LHCN-M2 (cell line): ENCODE measurements at places on chromosomes 16 and 17.

DNA sequence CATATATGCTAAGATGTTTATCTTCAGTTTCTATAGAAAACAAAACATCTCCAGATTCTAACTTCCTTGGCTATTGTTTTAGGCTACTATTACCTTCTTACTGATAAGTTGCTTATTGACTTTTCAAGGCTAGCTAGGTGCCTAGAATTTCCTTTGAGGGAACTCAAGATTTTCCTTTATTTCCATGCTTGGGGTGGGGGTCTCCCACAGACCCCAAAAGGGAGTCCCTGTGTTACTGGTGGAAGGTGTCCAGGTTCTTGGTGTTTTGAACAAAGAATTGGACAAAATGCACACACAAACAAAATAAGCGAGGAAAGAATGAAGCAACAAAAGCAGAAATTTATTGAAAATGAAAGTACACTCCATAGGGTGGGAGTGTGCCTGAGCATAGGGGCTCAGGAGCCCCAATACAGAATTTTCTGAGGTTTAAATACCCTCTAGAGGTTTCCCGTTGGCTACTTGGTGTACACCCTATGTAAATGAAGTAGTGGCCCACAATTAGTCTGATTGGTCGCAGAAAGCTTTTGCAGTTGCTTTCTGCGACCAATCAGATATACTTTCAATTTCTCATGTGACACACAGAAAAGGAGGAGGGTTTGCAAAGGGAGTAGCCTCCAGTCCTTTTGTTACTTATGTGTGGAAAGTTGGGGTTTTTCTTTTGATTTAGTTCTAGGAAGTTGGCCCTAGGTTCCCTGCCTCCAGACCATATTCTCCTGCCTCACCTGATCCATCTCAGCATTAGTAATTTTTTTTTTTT, 67.5 kb downstream of the MARF1 start:
- no peak for DNase-seq

GRCh38 chr17:69945698-69946185, 129.3 kb upstream of the KCNJ16 start:
- DNase-seq: no peak

- DNase-seq: no peak
These were observed 72.7 kb downstream of the CYLD start for GRCh38 chr16:50814541-50814940.

DNA sequence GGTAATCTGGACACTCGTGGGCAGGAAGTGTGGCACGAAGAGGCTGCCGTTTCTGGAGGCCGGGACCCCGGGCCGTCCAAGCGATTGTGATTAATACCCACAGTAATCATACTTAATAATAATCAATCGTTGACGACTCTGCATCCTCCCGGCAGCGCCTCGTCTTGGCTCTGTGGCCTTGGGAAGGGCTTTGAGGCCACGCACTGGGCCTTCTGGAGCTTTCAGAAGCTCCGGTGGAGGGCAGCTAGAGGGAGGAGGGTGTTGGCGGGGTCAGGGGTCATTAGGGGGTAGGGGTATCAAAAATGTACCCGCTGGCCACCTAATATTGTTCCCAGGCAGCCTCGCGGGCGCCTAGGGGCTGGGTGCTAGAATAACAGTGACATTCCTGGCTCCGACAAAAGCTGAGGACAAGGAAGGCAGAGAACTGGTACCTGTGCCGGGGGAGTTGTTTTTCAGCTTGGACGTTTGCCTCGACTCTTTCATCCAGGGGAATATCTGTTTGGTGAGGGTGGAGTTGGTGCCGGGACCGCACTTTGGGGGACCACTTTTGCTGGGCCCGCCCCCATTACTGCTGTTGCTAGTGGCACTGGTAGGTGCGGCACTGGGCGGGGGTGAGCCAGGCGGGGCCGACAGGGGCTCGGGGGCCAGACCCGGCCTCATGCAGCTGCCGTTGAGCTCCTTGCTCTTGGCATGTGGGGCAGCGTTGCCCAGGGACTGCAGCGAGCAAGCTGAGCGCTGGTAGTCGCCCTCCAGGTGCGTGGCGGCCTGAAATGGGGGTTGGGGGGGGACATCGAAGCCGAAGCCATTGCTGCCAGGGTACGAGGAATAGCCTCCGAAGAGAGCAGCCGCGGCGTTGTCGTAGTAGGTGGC, 6.9 kb upstream of the HOXB2 start:
- no peak for DNase-seq

GRCh38 chr17:55386796-55387332, 34.8 kb downstream of the MMD start:
- DNase-seq: peak; percentile 3

GRCh38 chr16:17230932-17231581, 239.7 kb downstream of the XYLT1 start:
- no peak for DNase-seq

DNA sequence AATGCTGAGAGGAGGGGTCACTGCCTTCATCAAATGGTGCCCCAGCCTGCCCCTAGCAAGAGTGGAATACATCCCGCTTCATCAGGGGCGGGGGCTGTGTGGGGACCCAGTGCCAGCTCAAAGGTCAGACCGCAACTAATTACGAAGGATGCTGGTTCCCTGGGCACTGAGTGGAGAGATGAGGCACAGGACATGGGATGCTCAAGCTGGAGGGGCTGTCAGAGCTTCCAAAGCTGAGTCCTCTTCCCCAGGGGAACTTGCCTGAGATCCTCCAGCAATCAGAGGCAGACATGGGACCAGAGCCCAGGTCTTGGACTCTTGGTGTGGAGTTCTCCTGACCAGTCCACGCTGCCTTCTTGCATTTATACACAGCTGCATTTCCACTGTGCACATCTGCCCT, 18.9 kb downstream of the UNC45B start:
- no peak for DNase-seq

DNA sequence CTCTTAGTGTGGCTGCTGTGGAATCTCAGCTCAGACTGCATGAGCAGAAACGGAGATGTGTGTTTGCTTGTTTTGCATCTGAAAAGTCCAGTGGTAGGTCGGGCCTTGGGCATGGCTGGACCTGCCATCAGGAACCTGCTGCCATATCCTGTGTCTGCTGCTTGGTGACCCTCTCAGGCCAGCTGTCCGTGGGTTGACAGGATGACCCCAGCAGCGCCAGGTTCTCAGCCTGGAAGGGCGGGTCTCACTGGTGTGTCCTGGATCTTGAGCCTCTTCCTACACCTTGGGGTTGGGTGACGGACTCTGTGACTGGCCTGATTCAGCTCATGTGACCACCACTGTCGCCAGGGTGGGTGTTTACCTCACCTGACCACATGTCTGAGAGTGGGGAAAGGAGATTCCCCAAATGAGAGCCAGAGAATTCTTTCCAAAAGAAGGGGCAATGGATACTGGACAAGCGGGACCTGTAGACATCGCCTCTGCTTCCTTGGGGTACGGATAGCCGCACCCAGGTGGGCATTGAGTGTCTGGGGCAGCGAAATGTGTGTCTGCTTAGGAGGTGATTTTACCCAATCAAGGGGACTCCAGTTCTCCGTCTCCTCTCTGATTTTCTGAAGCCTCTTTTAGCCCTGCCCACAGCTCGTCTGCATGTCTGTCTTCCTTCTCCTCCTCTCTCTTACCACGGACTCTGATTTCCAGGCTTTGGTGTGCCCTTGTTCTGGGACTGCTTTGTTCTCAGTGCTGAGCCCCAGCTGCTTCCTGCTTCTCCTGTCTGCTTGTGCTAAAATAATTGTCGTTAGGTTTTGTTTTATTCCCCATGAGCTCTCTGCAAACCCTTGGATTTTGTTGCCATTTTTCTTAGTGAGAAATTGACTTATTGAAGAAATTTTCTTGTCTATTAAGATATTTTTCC, 399.7 kb downstream of the CPPED1 start:
- no peak for DNase-seq

GRCh38 chr17:41505007-41505808, at the start of gene KRT13:
Gene KRT13, minus strand, starts transcription at chr17:41505612. Its CDS starts 62 bp downstream, at chr17:41505550.
- DNase-seq: no peak

GRCh38 chr16:4795828-4796572, 831 bp downstream of the SMIM22 start:
- no peak for DNase-seq

- no peak for DNase-seq
These were observed 30.0 kb upstream of the ANKRD40CL start for GRCh38 chr17:50797135-50797810.

DNA sequence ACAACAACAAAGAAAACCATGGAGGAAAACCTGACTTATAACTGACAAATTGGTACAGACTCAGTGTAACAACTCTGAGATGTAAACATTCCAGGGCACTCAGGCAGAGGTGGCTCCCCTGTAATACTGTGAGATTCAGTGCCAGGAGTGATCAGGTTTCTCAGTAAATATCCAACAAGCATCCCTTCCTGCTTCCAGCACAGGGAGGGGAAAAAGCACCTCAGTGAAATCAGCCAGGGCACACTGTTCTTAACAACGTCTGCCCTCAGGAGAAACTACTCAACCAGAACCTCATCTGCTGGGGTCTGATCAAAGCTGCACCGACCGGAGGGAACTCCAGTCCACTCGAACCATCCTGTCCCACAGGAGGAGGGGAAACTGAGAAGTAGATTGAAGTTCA, 52.3 kb downstream of the AMFR start:
- no peak for DNase-seq

DNA sequence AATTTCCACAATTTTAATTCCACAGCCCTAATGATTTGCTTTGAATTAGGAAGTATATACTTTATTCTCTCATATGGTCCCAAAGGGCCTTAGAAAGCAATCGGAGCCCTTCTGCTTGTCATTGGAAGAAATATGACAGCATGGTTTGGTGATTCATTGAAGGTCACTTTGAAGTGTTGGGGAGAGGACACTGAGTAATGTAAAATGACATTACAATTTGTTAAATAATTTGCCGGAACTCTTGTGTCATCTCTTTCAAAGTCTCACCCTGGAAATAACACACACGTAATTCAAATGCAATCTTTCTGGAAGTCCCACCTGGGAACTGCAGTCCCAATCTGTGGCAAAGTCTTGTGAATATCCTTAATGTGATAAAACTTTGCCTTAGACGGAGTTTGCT, 59.8 kb downstream of the BMERB1 start:
- DNase-seq: no peak

DNA sequence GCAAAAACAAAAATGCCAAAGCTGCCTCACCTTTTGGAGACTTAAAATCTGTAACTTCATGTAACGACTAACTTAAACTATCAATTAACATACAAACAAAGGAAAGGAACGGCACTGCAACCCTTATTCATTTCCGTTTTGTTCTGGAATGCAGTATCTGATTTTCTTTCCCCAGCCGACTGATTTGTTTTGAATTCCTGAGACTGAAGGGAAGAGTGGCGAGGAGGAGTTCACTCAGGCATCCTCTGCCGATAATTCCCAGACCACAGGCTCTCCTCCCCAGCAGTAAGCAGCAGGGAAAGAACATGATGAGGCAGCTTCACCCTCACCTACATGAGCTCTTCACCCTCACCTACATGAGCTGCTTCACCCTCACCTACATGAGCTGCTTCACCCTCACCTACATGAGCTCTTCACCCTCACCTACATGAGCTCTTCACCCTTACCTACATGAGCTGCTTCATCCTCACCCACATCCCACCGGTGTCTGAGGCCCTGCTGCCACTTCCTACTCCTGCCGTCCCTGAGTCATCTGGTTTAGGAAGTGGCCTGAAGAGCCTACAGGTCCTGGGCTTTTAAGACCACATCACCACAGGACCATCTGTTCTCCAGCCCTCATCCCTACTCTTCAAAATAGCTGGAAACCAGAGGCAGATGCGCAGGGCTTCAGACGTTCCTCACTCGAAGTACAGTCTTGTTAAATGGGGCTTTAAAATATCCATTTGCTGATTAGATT, 168.0 kb upstream of the RPH3AL start:
- DNase-seq: no peak

DNA sequence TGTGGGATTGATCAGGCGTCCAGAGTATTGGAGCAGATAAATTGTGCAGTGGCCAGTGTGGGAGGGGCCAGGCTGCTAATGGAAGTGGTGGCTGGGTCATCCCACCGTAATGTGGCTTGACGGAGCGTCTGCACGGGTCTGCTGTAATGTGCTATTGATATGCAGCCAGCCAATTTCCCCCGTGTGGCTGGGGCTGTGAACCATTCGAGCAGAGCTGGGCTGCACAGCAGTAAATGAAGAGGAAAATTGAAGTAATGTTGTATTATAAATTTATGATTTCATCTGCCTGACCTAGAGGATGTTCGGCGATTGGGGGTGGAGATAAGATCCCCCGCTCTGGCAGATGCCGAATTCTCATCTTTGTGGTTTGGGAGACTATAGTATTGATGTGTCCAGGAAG, 121.5 kb downstream of the CCDC182 start:
- DNase-seq: no peak

- no peak for DNase-seq
These were observed 8.4 kb downstream of the UBALD2 start for GRCh38 chr17:76273445-76274111.

- DNase-seq: no peak
These were observed 39.9 kb downstream of the ADCY7 start for GRCh38 chr16:50306287-50306686.

- peak; percentile 72 for DNase-seq
These were observed 158.9 kb upstream of the CACNG5 start for GRCh38 chr17:66675991-66676371.

- DNase-seq: no peak
These were observed 921.4 kb upstream of the EEF2KMT start for GRCh38 chr16:6018848-6019489.

- DNase-seq: no peak
These were observed 131.5 kb upstream of the RCVRN start for GRCh38 chr17:10036511-10037061.

GRCh38 chr16:84829168-84829965, 9.6 kb downstream of the CRISPLD2 start:
- peak; percentile 89 for DNase-seq

- no peak for DNase-seq
These were observed 119.6 kb downstream of the CCDC182 start for GRCh38 chr17:57625511-57625910.

GRCh38 chr17:80153004-80153403, 6.1 kb upstream of the EIF4A3 start:
- no peak for DNase-seq

GRCh38 chr16:52090080-52090479, 456.9 kb downstream of the TOX3 start:
- DNase-seq: peak; percentile 23

- DNase-seq: no peak
These were observed 21.5 kb upstream of the TMEM92 start for GRCh38 chr17:50252781-50253180.

- DNase-seq: peak; percentile 72
These were observed 12.1 kb downstream of the HSD3B7 start for GRCh38 chr16:30996985-30997724.

- DNase-seq: no peak
These were observed 87.5 kb upstream of the SDK2 start for GRCh38 chr17:73731733-73732132.

DNA sequence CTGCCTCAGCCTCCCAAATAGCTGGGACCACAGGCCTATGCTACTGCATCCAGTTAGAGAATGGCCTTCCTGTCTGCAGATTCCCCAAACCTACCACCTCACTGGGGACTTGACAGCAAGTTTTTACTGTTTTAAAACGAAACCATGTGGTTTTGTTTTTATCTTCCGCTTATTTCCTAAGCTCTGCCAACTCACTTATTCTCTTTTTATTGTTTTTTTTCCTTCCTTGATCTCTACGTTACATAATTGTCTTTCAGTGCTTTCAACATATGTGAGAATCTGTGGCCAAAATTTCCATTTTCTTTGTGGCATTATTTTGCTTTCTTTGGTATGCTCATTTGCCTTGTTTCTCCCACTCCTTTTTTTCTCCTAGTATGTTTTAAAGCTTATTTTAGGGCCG, 14.6 kb upstream of the SLC38A7 start:
- no peak for DNase-seq
